ENCODE measurements at places on chromosomes 5 and 9. TPM values are rescaled to one million over a fixed set of nuclear protein-coding genes. Genes with fewer than 3 reads are reported as not detected.

The POU5F2 gene
- 0.89 TPM for total RNA-seq

The SUSD3 gene
- 2.6 TPM for total RNA-seq

The PAPPA gene
- total RNA-seq, result 1.3 TPM

The ZFR gene
- total RNA-seq, result 65.1 TPM

The SLC6A19 gene
- total RNA-seq, result not detected

The PRR16 gene
- 6.0 TPM for total RNA-seq

The ECSCR gene
- 36.0 TPM for total RNA-seq

The SPEF2 gene
- total RNA-seq, result 8.8 TPM

The PRRX2 gene
- 8.9 TPM for total RNA-seq

The DNAJA1 gene
- total RNA-seq, result 56.0 TPM

The PFN3 gene
- not detected for total RNA-seq

The LCP2 gene
- total RNA-seq, result 4.4 TPM

The PPWD1 gene
- total RNA-seq, result 32.5 TPM

The NPR2 gene
- 16.8 TPM for total RNA-seq

The PTPN3 gene
- 3.1 TPM for total RNA-seq

The FBP2 gene
- total RNA-seq, result 105 TPM

The SPINK4 gene
- total RNA-seq, result 0.31 TPM

The PCDHA1 gene
- total RNA-seq, result 0.04 TPM

The CNTNAP3 gene
- total RNA-seq, result 2.9 TPM

The TEK gene
- total RNA-seq, result 17.1 TPM

The PCDHB3 gene
- 1.8 TPM for total RNA-seq

The ARID3C gene
- total RNA-seq, result 0.09 TPM

The TAF7 gene
- 75.1 TPM for total RNA-seq

The GABRG2 gene
- not detected for total RNA-seq

The GFI1B gene
- 0.13 TPM for total RNA-seq

The JAKMIP2 gene
- 2.0 TPM for total RNA-seq

The PCDHGA4 gene
- total RNA-seq, result 1.8 TPM

The ZNF366 gene
- total RNA-seq, result 2.1 TPM

The GLDC gene
- total RNA-seq, result 0.27 TPM

The CDC20B gene
- not detected for total RNA-seq

The OTP gene
- not detected for total RNA-seq

The ARL10 gene
- total RNA-seq, result 9.1 TPM

The SOWAHA gene
- 0.04 TPM for total RNA-seq

The MED22 gene
- total RNA-seq, result 22.7 TPM

The DNLZ gene
- total RNA-seq, result 30.2 TPM

The PCDHA3 gene
- 0.18 TPM for total RNA-seq

The LCN1 gene
- total RNA-seq, result not detected

The NAIP gene
- total RNA-seq, result 10.7 TPM

The PCDHB14 gene
- total RNA-seq, result 4.8 TPM

The CDH9 gene
- 0.18 TPM for total RNA-seq

The PCDHGA7 gene
- total RNA-seq, result 2.3 TPM

The CKMT2 gene
- total RNA-seq, result 91.3 TPM

The WWC1 gene
- 0.89 TPM for total RNA-seq

The FIBCD1 gene
- not detected for total RNA-seq

The PCDHGC5 gene
- total RNA-seq, result 0.75 TPM

The SLC6A18 gene
- total RNA-seq, result not detected
